ENCODE measurements at places on chromosomes 4 and X.

DNA sequence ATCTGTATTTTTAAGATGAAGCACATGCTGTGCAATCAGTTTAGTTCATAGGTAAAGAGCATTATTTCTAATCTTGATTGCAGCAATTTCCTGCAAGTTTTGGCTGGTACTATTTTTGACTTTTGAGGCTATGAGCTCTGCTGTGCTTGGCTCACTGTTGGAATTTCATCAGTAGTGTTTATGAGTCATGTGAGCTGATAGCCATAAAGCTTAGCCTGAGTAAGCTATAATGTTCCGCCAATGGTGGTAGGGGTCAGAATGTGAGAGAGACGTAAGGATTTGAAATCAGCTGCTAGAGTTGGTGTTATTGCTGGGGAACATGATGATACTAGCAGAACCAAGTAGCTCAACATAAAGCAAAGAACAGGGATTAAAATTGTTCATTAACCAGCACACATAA, 590.9 kb upstream of the GNPDA2 start:
- DNase-seq = peak; percentile 9

DNA sequence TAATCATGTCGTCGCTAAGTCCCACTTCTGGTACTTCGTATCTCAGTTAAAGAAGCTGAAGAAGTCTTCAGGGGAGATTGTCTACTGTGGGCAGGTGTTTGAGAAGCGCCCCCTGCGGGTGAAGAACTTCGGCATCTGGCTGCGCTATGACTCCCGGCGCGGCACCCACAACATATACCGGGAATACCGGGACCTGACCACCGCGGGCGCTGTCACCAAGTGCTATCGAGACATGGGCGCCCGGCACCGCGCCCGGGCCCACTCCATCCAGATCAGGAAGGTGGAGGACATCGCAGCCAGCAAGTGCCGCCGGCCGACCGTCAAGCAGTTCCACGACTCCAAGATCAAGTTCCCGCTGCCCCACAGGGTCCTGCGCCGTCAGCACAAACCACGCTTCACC, 11.3 kb downstream of the PNCK start:
- peak; percentile 61 for DNase-seq

DNA sequence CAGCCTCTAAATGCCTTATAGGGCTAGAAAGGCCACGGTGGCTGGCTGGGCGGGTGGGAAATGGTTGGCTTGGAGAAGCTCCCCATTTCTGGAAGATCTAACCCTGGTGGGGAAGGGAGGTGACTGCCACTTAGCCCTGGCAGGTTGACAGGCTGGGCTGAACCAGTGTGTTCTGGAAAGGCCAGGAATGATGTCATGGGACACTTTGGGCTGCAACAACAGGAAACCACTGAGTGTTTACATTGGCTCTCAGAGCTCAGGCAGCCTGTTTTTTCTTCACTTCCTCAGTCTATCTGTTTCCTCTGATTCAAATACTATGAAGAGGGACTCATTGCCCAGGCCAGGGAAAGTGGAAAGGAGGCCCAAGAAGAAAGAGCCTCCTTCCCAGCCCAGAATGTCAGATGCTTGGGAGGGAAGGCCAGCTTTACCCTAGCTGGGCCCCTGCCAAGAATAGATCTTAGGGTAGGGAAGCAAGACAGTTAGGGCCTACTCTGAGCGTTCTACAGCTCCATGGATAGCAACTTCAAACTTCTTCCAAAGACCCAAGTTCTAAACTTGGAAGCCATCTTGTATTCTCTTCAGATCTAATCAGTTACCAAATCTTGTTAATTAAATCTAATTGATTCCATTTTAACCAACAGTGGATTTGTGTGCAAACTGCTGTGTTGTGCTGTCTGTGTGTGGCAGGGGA, 65.8 kb upstream of the MSN start:
- peak; percentile 65 for DNase-seq

DNA sequence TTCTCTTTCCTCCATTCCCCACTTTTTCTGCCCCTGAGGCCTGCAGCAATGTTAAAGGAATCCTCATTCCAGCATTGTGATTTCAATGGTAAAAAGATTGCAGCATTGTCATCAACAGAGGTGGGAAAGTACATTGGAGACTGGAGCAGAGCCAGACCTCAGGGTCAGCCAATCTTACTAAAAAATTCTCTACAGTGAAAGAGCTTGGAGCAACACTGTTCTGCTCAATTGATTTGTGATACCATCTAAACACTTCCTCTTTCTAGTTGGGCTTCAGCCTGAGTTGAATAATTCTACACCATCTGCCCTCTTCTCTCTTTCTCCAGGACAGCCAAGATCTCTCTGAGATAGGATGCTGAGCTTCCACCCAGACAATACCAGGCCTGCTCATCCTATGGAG, 176.5 kb downstream of the AR start:
- DNase-seq = no peak

GRCh38 chr4:147981305-147981704, 249.4 kb downstream of the ARHGAP10 start:
- no peak for DNase-seq

DNA sequence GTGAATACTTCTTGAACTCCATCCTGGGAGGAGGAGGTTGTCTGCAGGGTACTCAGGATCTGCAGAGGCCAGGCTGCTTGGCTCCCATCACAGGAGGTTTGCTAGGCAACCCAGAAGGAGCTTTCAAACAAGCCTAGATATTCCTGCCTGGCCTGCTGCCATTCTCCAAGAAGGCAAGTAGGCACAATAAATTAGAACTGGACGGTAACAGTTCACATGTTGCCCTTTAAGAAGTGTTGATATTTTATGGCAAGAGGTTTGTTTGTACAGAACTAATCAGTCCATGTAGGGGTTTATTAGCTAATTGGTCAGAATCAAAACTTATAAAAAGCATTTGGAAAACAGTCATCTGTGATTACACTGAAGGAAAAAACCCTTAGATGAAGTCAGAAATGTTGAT, 39.3 kb downstream of the SYNPO2 start:
- no peak for DNase-seq

DNA sequence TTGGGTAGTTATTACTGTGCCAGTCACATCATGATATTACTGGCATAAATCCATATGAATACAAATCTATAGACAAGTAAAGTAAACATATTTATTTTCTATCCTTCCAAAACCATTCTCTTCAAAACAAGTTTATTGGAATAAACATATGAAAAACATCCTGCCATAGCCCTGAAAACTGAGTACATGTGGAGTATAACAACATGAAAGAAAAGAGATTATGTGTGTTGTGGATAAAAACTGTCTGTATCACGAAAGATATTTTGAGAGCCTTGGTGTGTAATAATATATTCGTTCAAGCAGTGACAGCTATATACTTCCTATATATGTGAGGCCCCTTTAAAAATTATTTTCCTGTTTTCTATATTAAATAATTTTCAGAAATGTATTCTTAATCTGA, 1742.2 kb downstream of the ARAP2 start:
- no peak for DNase-seq

GRCh38 chr4:26609391-26609790, 25.5 kb downstream of the TBC1D19 start:
- peak; percentile 67 for DNase-seq

DNA sequence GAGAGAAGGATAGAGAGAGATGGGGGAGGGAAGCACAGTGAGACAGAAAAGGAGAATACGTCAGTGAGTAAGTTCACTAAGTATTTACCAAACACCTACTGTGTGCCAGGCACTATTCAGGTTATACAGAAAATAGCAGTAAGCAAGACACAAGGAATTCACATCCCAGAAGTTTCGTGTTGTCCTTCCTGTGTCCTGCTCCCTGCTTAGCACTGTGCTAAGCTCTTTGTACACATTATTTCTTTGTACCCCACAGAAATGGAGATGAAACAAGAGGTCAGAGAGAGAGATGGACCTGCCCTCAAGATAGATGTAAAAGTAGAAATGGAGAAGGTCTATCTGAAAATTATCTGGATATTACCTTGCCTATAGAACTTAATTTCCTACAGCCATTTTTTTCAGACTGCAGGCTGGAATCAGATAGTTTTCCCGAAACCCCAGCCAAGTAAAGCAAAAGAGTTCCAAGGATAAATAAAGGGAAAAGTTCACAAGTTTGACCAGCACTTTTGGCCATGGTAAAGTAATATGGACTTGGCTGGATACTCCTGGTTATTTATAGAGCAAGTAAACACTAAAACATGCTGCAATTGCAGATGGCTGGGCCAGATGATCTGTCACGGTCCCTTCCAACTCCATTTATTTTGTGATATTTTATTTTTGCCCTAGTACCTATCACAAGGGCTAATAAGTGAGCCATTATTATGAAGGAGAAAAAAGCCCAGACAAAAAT, 353.7 kb upstream of the SLC7A11 start:
- no peak for DNase-seq

GRCh38 chr4:153221783-153222706, 17.8 kb downstream of the TRIM2 start:
- DNase-seq = no peak

DNA sequence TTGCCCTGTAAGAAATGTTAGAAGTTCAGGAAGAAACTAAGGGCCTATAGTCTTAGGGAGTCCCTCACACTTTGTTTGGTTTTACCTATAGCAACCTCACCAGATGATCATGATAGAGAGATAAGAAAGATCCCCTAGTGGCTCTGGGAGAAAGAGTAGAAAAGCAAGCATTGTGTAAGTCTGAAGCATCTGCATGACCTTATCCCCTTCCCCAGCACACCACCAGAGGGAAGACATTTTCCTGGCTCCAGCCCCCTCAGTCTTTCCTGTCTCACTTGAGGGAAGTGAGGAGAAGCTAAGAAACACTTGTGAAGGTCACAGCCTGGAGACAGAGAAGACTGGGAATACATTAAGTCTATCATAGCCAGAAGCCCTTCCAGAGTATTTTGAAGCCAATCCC, 154.0 kb downstream of the EVC2 start:
- no peak for DNase-seq

DNA sequence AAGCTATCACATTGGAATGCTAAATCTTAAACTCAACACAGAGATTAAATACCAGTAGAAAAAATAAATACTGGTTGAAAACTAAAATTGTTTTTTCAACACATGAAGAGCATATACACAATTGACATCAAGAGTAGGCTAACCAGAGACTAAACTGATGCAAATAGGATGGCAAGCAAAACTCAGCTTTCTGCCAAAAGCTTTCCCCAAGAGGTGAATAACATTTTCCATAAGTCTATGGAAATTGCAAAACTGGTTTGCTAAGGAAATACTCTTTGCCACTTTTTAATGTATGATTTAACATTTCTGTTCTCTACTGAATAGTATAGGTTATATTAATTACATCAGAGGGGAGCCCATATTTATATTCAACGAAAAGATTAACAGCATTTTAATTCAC, 23.8 kb downstream of the IQCM start:
- no peak for DNase-seq

DNA sequence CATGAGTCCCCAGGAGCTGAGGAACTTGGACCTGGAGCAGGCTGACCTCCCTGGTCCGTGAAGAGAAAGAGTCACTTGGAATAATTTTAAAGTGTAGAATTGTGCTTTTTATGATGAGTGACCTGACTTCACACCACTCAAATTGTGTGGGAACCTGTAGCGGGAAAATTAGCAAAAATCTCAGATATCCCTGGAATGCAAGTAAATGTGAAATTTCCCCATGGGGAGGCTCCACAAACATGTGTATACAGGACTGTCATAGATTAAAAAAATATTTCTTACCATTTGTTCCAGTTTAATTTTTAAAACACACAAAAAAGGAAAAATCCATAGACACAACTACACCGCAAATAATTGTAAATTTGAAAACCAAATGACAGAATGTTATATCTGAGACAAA, 1079.6 kb upstream of the PABPC4L start:
- no peak for DNase-seq

DNA sequence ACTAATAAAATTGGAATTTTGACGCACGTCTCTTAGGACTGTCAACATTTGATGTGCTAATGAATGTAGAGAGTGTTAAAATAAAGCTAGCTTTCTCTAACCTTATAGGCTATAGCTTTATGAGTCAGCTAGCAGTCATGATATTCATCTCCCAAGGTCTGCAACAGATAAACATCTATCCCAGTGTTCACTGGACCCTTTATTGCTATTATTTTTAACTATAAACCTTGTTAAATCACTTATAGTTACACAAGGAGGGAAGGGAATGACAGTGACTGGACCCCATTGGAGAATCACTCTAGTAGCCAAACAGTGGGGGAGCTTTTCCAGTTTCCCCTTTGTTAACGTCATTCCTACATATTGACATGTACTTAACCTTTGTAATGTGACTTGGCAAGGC, 67.9 kb upstream of the SHISA3 start:
- no peak for DNase-seq
